ENCODE measurements at places on chromosomes 3 and 15.

DNA sequence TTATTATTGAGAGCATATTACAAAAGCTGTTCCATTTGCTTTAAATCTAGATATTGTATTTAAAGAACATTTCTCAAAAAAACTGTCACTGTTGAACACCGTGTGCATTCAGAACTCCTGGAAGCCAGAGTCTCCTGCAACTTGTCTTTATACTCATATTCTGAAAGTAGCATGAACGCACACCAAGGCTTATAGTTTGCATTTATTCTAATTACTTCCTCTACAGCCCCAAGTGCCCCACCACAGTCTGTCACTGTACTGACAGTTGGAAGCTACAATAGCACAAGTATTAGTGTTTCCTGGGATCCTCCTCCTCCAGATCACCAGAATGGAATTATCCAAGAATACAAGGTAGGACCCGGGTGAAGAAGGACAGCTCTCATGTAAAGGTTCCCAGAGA lies 537.4 kb downstream of the ROBO2 start:
- DNase-seq: no peak

DNA sequence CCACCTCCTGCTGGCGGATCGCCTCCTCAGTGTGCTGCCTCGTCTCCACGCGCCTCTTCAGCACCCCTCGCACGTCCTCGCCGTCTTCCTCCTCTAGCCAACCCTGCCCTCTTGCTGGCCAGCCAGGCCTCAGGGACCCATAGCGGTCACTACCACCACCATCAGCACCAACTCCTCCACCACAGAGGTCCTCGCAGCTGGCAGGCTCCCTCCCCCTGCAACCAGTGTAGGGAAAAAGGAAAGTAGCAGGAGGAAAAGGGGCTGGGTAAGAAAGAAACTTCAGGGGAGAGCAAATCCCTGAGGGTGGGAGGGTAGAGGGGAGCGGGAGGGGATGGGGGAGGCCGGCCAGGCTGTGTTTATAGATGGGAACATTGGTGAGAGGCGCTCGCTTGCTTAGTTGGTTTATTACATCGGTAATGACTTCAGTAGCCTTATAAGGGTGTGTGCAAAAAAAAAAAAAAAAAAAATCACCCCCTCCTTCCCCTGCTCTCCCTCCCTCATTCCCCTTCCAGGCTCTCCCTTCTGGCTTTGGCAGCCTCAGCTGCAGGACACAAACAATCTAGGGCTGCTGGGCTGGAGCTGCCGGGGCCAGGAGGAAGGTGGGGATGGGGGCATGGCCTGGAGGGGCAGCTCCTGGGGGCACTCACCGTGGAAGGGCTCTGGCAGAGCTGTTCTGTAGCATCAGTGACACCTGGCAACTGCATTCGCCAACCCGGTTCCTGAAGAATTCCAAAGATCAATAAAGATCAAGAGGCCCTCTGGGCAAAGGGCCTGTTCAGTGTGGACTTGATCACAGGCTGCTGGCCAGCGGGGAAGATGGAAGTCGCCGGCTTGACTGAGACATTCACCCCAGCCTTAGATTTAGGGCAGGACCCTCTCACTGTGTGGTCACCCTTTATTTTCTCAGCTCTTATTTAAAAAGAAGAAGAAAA lies 116.2 kb upstream of the HACD2 start:
- DNase-seq: no peak

GRCh38 chr15:39040861-39041260 lies 476.2 kb upstream of the RASGRP1 start:
- no peak for DNase-seq

DNA sequence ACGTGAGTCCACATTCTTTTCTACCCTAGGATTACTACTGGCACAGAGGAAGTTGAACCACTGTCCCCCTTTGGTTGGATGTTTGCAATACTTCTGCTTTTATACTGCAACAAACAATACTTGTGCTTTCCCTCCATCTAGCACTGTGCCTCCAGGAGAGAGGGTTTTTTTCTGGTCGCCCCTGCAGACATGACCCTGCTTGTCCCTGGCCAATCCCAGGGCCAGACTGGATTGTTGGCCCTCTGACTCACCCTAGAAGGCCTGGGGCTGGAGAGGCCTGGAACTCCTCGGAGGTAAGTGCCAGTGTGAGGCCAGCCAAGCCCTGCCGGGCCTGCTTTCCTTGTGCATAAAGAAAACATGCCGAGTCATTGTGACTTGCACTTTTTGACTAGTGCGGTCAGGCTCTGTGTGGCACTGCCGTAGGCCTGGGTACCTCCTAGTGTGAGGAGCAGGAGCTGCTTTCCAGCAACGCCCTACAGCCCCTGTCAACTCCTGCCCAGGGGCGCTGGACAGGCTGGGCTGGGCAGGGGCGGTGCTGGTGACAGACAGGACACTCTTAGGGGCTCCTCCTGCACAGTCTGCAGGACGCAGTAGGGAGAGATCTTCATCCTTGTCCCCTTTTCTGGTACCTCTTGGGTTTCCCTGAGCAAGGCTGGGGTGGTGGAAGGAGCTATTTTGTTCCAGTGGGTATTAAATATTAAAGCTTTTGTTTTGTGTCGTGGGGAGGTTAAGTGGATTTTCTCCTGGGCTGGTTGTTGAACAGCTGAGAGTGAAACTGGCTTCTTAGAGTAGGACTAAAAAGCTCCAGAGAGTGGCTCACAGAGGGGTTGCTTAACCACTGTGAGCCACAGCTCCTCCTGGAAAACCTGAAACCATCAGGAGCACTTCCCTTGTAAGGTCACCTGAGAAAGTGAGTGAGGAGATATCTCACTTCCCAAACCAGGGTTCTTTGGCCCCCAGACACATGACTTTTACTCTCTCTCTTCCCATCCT lies 14.4 kb upstream of the TKT start:
- peak; percentile 90 for DNase-seq

GRCh38 chr3:2166552-2166951 lies 67.9 kb downstream of the CNTN4 start:
- peak; percentile 22 for DNase-seq

GRCh38 chr3:22846566-22846965 lies 356.6 kb upstream of the UBE2E2 start:
- DNase-seq: no peak

DNA sequence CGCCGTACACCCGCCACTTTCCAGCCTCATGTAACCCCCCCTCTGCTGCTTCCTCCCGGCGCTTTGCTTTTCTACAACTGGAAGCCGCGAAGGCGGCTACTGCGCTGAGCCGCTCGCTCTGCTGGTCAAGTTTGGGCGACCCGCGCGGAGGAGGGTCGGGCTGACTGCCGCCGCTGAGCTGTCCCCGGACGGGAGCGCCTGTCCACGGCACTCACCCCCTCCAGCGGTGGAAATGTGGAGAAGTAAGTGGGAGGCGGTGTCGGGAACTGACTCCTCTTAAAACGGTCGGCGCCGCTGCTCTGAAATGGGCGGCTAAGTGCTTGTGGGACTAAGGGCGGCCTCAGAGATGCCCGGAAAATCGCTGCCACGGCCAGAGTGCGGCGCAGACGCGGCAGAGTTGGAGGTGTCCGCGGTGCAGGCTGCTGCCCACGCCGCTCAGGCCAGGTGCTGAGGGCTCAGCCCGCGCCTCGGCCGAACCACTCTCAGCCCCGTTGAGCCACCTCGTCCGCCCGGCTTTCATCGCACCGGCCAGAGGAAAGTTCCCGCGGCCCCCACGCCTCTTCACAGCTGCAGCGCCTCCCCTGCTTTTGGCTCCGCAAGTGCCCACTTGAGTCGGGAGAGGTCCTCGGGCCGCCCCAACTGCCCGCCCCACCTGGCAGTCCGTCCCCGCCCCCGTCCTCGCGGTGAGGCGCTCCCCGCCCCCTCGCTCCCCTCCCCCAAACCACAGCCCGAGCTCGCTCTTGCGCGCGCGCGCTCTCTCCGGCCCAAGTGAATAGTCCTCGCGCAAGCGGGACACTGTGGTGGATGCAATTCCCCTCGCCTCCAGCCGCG lies at the start of gene EPHA6:
Gene EPHA6, plus strand, starts transcription at position 775 of the 831 bp plus-strand sequence.
- peak; percentile 22 for DNase-seq

DNA sequence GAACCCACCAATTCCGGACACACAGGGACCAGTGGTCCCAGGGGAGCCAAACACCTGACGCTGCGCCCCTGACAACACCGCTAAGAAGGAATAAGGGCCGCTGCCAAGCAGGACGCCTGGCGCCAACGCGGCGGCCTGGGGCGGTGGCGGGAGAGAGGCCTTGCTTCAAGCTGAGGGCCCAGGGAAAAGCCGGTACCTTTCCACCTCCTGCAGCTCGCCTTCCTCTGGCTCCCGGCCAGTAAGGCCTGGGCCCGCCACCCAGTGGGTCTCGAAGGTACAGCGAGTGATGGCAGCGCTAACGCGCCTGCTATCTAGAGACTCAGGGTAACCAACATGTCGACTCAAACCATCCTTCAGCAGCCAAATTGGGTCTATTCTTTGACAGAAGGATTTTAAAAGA lies 1074.1 kb downstream of the SI start:
- DNase-seq: peak; percentile 45

- no peak for DNase-seq
Observed at GRCh38 chr3:58996730-58997129, 53.1 kb downstream of the CFAP20DC start.

DNA sequence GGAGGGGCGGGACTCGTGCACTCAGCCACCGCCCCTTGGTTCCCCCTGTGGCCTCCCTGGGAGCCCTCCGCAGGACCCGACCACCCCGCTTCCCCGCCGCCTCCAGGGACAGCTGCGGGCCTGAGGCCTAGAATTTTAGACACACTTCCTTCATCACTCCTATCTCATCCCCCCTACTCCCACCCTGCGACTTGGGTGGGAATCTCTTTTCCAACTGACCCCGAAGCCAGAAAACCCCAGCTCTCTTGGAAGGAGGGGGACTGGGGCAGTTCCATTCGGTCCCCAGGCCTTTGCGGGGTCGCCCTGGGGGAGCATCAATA lies 289 bp upstream of the TFDP2 start:
- no peak for DNase-seq

DNA sequence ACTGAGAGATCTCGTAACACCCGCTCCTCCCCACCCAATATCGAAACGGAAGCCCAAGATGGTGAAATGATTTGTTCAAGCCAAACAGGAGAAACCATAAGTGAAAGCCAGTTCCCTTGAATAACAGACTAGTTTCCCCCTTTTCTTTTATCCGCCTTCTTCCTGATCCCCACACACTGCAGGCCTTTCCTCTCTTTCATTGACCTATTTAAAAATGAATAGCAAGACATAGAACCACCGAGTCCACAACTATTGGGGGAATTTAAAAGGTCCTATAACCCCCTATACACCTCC lies 382 bp upstream of the COX17 start:
- no peak for DNase-seq
